ENCODE measurements at places on chromosomes 5 and 9.

GRCh38 chr9:89790542-89791109 is 185.8 kb downstream of the GADD45G start:
- DNase-seq, result no peak

GRCh38 chr5:172846677-172847076 is 12.6 kb downstream of the ERGIC1 start:
- no peak for DNase-seq

GRCh38 chr5:172746725-172747124 is 24.3 kb downstream of the DUSP1 start:
- no peak for DNase-seq

GRCh38 chr9:127571971-127572370 is 40.1 kb upstream of the STXBP1 start:
- no peak for DNase-seq
